Right lobe of liver (tissue), 6 donors: ENCODE measurements at places on chromosomes 4 and X. TPM values are rescaled to one million over a fixed set of nuclear protein-coding genes. Genes with fewer than 3 reads are reported as not detected.
A peak's percentile ranks its signal among the peaks of the same experiment; 100 is the strongest.

DNA sequence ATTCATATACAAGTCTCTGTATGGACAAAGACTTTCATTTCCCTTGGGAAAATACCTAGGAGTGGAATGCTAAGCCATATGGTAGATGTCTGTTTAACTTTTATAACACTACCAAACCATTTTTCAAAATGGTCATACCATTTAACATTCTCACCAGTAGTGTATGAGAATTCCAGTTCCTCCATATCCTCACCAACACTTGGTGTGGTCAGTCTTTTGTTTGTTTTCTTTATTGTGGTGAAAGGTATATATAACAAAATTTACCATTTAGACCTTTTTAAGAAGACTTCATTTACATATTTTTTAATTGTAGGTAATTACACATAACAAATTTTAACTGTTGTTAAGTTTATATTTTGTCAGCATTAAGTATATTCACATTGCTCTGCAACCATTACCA is 12.7 kb upstream of the APLN start:
- H3K4me3 ChIP-seq, result no peak overlapping the region
- H3K27ac ChIP-seq, result no peak overlapping the region
- H3K4me1 ChIP-seq, result no peaks in the 10 kb centered on the region
- no peaks in the 10 kb centered on the region for H3K27me3 ChIP-seq
- H3K36me3 ChIP-seq, result no peaks in the 10 kb centered on the region

DNA sequence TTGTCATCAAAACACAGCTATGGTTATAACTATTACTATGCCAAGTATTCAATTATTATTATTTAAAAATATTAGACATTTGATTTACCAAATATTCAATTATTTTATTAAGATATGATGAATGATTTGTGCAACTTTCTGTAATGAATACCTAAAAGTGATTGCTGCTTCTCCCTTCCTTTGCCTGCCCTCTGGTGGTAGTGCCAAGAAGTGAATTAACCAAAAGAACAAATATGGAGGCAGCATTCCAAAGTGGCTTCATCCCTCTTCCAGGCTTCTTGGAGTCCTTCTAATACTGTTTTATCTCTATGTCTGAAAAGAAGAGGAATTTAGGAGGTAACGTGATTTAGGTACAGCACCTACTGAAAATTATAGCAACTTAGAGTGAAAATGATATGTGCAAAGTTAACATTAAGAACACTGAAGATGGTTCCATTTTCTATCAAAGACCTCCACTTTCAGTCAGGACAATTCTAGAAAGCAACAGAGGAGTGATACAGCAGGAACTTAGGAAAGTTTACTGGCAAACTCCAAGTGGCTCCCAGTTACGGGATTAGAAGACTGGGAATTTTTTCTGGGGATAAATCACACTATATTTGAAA is 43.0 kb downstream of the ENPEP start:
- DNase-seq, result no peak
- H3K27ac ChIP-seq, result no peak overlapping the region
- no peaks in the 10 kb centered on the region for H3K36me3 ChIP-seq
- no peaks in the 10 kb centered on the region for H3K27me3 ChIP-seq
- no peaks in the 10 kb centered on the region for H3K4me1 ChIP-seq
- H3K4me3 ChIP-seq, result no peak overlapping the region

DNA sequence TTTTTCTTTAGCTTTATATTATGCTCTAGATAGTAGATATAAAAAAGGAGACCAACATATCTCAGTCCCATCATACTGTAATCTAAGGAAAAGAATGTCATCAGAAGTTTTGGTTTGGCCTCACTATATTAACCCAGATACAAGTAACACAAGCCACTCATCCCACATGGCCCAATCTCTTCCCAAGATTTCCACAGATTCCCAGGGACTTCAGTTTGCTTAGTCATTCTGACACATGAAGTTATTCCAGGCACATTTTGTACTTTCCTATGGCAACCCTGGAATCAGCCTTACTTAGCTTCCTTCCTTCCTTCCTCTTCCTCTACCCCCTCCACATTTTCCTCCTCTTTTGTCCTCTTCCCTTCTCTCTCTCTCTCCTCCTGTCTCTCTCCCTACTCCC is 21.7 kb upstream of the DCLK2 start:
- H3K4me3 ChIP-seq, result no peak overlapping the region
- no peaks in the 10 kb centered on the region for H3K27me3 ChIP-seq

- no peaks in the 10 kb centered on the region for H3K36me3 ChIP-seq
- H3K27ac ChIP-seq, result no peak overlapping the region
- H3K4me1 ChIP-seq, result no peaks in the 10 kb centered on the region
- H3K4me3 ChIP-seq, result no peak overlapping the region
- H3K27me3 ChIP-seq, result no peaks in the 10 kb centered on the region
- no peak for DNase-seq
Measured at GRCh38 chrX:74344280-74344622, 40.3 kb downstream of the ZCCHC13 start.

- H3K4me3 ChIP-seq, result no peak overlapping the region
- H3K36me3 ChIP-seq, result no peaks in the 10 kb centered on the region
- H3K27me3 ChIP-seq, result no peaks in the 10 kb centered on the region
- DNase-seq, result no peak
- H3K27ac ChIP-seq, result no peak overlapping the region
- H3K4me1 ChIP-seq, result no peaks in the 10 kb centered on the region
Measured at GRCh38 chr4:156591679-156592078, 379.9 kb downstream of the PDGFC start.

DNA sequence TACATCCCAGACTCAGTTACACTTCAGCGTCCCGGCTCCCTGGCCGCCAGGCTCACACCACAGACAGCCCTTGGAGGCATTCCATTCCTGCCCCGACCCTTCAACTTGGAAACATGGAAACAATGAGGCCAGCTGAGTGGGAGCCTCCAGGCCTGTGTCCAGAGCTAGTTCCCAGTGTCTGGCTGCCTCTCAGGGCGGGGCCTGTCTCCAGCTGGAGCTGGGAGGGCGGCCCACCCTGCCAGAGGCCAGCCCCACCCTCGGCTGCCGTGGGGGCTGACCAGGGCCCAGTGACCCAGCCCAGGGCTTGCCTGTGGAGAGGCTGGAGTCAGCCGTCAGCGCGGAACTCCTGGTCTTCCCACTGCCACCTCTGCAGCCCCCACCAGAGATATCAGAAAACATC is 37.4 kb upstream of the SPON2 start:
- no peaks in the 10 kb centered on the region for H3K27me3 ChIP-seq
- H3K36me3 ChIP-seq, result no peaks in the 10 kb centered on the region
- DNase-seq, result peak; percentile 56
- H3K27ac ChIP-seq, result no peak overlapping the region
- peaks cover 17% of the 10 kb centered on the region for H3K4me1 ChIP-seq

DNA sequence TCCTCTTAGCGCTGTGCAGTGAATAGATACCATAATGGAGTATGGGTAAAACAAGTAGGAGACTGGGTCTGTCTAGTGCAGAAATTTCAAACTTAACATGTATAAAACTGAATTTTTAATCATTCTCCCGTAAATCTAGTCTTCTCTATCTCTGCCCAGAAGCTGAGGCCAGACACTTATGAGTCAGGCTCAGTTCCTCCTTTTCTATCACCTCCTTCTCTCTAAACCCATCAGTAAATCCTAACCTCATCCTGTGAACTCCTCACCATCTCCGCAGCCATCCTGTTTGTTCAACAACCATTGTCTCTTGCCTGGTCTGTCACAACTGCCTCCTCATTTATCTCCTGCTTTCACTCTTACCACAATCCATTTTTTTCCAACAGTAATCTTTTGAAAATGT is 19.8 kb upstream of the SGMS2 start:
- H3K36me3 ChIP-seq, result no peaks in the 10 kb centered on the region
- no peak for DNase-seq
- H3K4me1 ChIP-seq, result no peaks in the 10 kb centered on the region
- no peak overlapping the region for H3K4me3 ChIP-seq
- no peaks in the 10 kb centered on the region for H3K27me3 ChIP-seq

GRCh38 chr4:73911746-73912145 is 42.6 kb downstream of the CXCL1 start:
- H3K27ac ChIP-seq, result no peak overlapping the region
- H3K4me3 ChIP-seq, result no peak overlapping the region
- no peaks in the 10 kb centered on the region for H3K36me3 ChIP-seq
- no peaks in the 10 kb centered on the region for H3K27me3 ChIP-seq
- DNase-seq, result no peak
- no peaks in the 10 kb centered on the region for H3K4me1 ChIP-seq

DNA sequence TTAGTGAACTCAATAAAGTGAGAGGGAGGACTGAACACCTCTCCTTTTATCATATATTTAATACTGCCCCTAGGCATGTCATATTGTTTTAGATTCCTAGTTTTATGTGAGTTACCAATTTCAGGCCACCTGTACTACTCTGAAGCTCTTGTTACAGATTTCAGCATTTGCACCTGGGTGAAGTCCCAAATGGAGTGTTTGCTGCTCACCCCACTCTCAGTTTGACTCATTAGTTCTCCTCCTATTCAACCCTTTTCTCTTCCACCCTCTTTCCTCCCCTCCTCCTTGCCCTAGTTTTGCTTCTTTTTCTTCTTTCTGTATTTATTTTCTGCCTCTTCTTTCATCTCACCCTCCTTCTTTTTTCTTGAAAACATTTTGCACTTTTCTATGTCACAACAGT is 1852.2 kb upstream of the IGFBP7 start:
- H3K27me3 ChIP-seq, result no peaks in the 10 kb centered on the region
- no peak overlapping the region for H3K4me3 ChIP-seq
- H3K4me1 ChIP-seq, result no peaks in the 10 kb centered on the region
- no peak overlapping the region for H3K27ac ChIP-seq
- no peak for DNase-seq

DNA sequence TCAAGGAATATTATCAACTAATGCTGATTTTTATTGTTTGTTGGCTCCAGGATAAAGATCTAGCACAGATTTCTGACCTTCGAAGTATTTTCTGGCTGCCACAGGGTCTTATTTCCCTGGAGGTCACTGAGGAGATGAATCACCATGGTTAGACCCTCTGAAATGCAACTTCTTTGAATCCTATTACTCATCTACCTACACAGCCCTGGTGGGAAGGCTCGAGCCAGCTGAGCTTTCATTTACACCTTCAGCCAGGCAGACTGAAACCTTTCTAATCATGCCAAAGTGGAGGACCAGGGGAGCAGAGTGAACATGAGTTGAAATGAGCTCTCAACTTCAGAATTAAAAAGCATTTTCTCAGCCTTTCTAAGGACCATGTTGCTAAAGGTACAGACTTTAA is 130.5 kb downstream of the SMIM20 start:
- no peak for DNase-seq
- no peaks in the 10 kb centered on the region for H3K27me3 ChIP-seq
- H3K27ac ChIP-seq, result no peak overlapping the region
- no peak overlapping the region for H3K4me3 ChIP-seq
- no peaks in the 10 kb centered on the region for H3K36me3 ChIP-seq

GRCh38 chr4:38157592-38157991 is 197.4 kb downstream of the PTTG2 start:
- H3K4me3 ChIP-seq, result no peak overlapping the region
- H3K4me1 ChIP-seq, result peaks cover 3% of the 10 kb centered on the region
- H3K27ac ChIP-seq, result no peak overlapping the region
- no peak for DNase-seq
- H3K36me3 ChIP-seq, result no peaks in the 10 kb centered on the region
- no peaks in the 10 kb centered on the region for H3K27me3 ChIP-seq

- H3K27me3 ChIP-seq, result no peaks in the 10 kb centered on the region
- no peak overlapping the region for H3K27ac ChIP-seq
- H3K4me3 ChIP-seq, result no peak overlapping the region
- no peaks in the 10 kb centered on the region for H3K4me1 ChIP-seq
- no peaks in the 10 kb centered on the region for H3K36me3 ChIP-seq
- DNase-seq, result no peak
Measured at GRCh38 chrX:48823053-48823452, 3.3 kb upstream of the ERAS start.

GRCh38 chr4:21522296-21522695 is 426.3 kb downstream of the KCNIP4 start:
- no peaks in the 10 kb centered on the region for H3K4me1 ChIP-seq
- no peak overlapping the region for H3K4me3 ChIP-seq
- no peaks in the 10 kb centered on the region for H3K36me3 ChIP-seq
- no peak overlapping the region for H3K27ac ChIP-seq
- DNase-seq, result no peak

DNA sequence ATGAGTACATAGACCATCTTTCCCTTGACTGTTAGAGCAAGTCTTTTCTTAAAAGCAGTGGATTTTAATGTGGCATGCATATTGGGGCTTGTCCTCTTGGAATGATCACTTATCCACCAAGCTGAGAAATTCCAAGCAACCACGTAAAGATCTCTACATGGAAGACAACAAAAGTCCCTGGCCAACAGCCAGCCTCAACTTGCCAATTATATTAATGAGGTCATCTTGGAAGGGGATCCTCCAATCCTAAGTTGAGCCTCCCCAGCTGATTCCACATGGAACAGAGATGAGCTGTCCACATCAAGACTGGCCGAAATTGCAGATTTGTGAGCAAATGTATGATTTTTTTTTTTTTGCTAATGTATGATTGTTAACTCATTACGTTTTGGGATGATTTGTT is 20.6 kb upstream of the FTHL17 start:
- no peak overlapping the region for H3K4me3 ChIP-seq
- H3K27ac ChIP-seq, result no peak overlapping the region
- H3K36me3 ChIP-seq, result no peaks in the 10 kb centered on the region
- H3K27me3 ChIP-seq, result no peaks in the 10 kb centered on the region
- no peak for DNase-seq
- no peaks in the 10 kb centered on the region for H3K4me1 ChIP-seq

DNA sequence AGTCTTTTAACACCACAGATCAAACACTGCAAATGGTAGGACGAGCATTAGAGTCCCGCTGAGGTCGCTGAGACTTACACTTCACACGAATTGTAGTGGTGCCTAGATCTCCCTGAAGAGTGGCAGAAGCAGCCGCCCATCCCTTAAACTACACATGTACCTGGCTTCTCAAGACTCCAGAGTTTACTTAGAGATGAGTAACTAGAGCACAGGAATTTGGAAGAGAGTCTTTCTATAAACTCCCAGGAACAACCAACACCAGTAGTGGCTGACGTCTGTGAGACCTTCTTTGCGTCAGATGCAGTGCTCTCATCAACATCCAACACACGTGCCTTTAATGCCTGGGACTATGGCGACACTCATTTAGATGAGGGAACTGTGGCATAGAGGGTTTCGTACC is 12.6 kb downstream of the SORBS2 start:
- no peak for DNase-seq
- no peaks in the 10 kb centered on the region for H3K4me1 ChIP-seq
- no peaks in the 10 kb centered on the region for H3K27me3 ChIP-seq

The ZAR1 gene
- total RNA-seq, result not detected

The CTAG1A gene
- not detected for total RNA-seq

The TENM3 gene
- total RNA-seq, result 0.92 TPM

The FABP2 gene
- 0.09 TPM for total RNA-seq

The PASD1 gene
- not detected for total RNA-seq

The FAM47A gene
- total RNA-seq, result not detected

The CDS1 gene
- total RNA-seq, result 0.06 TPM
